AG04450 (cell line): ENCODE measurements at places on chromosomes 2 and 18. TPM values are rescaled to one million over a fixed set of nuclear protein-coding genes. Genes with fewer than 3 reads are reported as not detected.

The IL36B gene
- polyA plus RNA-seq, result not detected in 2 replicates

The PLB1 gene
- polyA plus RNA-seq, result 1.4 and 1.6 TPM in 2 replicates

The CPLX4 gene
- not detected in 2 replicates for polyA plus RNA-seq

The CCDC148 gene
- 0.12 and 0.22 TPM in 2 replicates for polyA plus RNA-seq

The ALK gene
- not detected in 2 replicates for polyA plus RNA-seq
